ENCODE measurements at places on chromosomes 7 and 10.

- peak; percentile 55 for DNase-seq
Measured at GRCh38 chr10:30188101-30188500, 128.7 kb upstream of the JCAD start.

DNA sequence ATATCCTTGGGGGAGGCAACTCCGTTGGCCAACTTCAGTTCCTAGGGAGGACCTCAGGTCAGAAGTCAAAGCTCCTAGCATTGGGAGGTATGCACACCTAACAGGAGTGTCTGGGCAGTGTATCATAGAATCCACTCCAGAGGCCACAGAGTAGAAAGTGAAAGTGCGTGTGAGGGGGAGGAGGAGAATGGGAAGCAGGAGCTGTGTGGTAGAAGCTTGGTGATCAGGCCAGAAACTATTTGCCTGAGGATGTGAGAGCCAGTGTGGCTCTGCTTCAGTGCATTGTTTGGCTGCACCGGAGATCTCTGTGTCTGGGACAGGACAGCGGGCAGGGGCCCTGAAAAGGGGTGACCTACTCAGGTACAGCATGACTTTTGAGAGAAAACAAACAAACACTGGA is 557.4 kb upstream of the VSTM2A start:
- DNase-seq, result no peak

GRCh38 chr7:82017334-82017943 is 247.6 kb upstream of the HGF start:
- peak; percentile 75 for DNase-seq

DNA sequence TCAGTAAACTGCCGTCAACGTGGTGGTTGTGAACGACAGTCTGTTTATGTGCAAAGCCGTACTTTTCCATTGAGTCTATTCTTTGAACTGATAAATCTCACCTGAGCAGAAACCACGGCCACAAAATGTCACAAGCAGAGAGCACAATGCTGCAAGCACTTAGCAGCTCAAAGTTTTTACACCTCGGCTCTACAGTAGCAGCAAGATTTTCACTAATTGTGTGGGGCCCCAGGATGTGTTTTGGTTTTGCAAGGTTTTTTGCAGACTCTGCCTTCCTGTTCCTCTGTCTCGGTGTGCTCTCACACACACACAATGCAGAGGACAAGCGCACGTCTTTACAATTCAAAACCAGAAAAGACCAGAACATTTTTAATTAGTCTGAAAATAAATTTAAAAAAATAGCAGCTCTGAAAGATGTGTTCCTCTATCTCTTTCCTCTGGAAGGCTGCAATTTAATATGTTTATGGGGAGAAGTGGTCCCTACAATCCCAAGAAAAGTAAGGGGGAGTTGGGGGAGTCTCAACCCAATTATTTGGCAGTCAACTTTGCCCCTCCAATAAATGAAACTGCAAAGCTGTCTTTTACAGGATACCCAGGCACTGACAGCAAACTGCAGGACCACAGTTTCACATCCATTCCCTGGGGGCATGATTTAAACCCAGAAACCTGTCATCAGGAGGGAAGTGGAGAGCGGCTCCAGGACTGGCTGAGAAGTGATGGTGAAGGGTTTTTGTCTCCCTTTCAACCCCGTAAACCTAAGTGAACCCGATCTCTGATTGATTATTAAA is 73.8 kb upstream of the SFMBT2 start:
- DNase-seq, result no peak

DNA sequence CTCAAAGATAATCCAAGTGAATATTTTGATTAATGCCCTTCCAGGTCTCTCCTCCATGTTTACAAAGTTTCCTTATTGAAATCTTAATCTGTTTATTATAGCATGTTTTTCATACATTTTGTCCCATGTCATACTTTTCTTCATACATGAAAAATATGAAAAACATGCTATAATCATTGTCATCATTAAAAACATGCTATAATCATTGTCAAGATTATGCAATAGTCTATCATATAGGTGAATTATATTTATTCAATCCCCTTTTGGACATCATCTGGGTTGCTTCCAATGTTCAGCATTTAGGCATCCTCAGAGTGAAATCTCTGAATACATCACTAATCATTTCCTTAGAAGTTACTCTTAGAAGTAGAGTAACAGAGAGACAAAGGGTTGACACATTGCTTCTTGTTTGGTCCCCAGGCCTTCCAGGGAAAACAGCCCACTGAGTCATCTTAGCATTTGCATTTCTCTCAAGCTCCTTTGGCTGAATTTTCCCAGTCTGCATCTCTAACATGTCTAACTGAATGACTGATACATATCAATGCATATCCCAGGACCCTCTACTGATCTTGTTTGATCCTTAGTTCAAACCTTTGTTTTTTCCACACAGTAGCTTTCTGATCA is 87.0 kb downstream of the SGMS1 start:
- peak; percentile 27 for DNase-seq

DNA sequence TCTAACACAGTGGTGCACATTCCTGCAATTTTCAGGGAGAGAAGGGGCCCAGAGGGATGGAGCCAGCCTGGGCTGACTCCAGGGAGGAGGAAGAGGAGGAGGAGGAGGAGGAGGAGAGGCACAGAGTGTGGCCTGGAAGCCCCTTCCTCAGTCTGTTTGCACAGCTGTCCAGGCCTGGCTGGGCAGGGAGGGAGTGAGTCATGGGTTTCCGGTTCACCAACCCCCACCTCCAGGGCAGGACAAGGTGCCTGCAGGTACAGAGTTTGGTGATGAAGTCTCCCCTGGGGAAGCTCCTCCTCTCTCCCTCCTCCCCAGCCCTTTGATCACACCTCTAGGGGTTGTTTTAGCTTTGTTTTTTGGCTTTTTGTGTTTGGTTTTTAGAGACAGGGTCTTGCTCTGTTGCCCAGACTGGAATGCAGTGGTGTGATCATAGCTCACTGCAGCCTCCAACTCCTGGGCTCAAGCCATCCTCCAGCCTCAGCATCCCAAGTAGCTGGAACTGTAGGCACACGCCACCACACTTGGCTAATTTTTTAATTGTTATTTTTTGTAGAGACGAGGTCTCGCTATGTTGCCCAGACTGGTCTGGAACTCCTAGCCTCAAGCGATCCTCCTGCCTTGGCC is 77.5 kb upstream of the CUX1 start:
- DNase-seq, result no peak

- no peak for DNase-seq
Measured at GRCh38 chr7:149041350-149041749, 13.0 kb upstream of the PDIA4 start.

GRCh38 chr10:121057269-121057668 is 206.1 kb downstream of the WDR11 start:
- no peak for DNase-seq

DNA sequence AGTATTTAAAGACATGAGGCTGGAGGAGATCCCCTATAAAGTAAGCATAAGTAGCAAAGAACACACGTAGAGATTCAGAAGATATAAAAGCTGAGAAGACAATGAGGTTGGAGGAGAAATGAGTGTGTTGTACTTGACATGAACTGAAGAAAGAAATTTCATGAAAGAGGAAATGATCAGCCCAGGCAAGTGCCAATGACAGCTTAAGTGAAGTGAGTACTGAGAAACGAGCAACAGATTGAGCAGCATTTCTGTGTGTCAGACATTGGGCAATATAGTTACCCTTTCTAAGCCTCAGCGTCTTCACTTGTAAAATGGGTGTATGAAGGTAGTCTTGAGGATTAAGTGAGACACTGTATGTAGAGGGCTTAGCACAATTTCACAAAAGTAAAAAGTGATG is 4.8 kb upstream of the LIPA start:
- no peak for DNase-seq
